ENCODE measurements at places on chromosomes 5 and 9.

DNA sequence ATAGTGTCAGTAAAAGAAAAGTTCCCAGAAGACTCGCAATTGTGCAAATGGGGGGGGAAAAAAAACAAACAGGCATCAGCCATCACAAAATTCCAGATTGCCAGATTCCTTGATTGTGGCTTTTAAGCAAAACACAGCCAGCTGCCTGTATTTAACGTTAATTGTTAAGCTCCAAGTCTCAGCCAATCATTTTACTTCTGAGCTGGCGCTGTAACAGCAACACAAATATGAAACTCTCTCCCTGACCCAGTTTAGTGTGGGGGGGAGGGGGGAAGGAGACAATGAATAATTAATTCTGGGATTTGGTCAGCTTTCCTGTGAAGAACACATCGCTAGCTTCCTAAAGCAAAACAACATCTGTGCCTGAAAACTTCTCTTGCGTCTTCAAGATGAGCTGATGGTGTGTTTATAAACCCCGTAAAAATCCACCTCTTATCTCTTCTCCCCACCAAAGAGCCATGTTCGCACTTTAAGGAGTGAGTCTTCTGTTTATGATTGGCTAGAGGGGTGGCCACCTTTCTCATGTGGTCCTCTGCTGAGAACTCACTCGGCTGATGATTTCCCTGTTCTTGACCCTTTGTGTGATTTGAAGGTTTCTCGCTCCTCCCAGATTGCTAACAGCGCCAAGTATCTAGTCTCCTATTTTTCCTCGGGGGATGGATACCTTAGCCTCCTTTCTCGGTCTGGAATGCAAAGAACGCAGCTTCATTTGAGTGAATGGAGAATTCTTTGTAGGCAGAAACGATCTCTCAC, 160.2 kb upstream of the DAPK1 start:
- DNase-seq, result no peak

GRCh38 chr5:80355686-80356085, 35.9 kb downstream of the SPZ1 start:
- no peak for DNase-seq

GRCh38 chr5:54804521-54804920, 180.9 kb downstream of the ESM1 start:
- DNase-seq, result no peak

GRCh38 chr9:133732639-133733408, 5.3 kb downstream of the SARDH start:
- no peak for DNase-seq

DNA sequence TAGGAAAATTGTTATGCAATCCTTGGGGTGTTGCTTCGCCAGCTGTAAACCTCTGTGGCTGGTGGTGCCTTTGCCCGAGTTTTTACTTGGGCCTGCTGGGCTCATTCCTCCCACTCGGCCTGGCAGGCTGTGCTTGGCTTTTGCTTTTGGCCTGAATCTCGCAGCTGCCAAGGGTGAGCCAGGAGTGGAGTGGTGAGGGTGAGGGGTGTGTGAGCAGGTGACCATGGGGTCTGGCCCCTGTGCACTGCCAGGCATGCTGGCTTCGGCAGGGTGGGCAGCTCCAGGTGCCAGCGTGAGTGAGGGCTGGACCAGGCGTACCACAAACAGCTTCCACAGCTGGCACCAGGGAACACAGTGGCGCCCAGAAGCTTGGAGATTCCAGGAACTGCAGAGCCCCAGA, 12.6 kb upstream of the DHFR start:
- no peak for DNase-seq

DNA sequence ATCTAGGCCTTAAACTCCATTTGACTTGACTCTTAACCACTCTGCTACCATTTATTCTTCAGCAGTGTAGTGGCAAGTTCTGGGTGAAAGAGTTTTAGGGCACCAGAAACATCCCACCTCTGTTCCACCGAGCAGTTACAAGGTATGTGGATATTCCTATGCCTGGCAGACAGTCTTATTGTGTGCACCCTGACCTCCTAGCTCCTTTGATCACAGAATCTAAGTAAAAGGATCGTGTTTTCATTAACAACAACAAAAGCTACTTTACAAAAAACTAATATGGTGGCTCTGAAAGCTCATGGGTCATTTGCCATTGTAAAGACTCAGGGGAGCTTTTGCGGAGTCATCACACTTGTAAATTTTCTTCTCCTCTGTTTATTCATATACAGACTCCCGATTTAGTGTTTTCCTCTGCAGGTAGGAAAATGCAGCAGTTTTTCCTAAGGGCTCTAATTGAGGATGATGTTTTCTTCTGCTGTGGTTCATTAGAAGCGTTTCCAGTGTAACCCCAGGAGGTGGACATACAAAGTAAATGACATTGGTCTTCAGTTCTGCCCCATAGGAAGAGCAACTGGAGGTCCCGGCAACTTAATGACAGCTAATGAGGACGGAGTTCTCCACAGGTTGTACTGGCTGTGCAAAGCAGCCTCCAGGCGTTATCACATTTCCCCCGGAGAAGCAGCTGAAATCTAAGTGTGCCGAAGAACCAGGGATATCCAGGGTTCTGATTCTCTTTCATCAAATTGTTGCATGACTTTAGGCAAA, 78.2 kb downstream of the ATP10B start:
- DNase-seq, result no peak

DNA sequence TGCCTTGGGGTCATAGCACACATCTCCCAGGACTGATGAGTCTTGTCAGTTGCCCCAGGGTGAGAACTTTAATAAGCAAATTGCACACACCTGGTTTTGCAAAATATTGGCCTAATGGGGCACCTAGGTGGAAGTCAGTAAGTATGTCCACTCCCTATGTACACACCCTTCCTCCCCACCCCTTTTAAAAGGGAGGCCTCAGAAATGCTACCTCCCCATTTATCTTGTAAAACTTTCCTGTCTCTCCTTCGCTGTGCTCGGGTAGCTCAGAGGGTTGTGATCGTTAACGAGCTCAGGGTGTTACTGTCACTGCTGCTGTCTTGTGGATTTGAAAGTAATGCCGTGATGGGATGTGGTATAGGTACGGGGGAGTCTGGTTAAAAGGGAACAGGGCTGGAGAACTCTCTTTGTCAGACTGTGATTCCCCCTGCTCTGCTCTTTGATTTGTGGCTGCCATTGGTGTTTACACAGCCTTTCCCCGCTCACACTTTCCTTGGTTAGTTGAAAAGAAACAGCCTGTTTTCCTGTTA, 26.2 kb downstream of the ZNF462 start:
- no peak for DNase-seq

DNA sequence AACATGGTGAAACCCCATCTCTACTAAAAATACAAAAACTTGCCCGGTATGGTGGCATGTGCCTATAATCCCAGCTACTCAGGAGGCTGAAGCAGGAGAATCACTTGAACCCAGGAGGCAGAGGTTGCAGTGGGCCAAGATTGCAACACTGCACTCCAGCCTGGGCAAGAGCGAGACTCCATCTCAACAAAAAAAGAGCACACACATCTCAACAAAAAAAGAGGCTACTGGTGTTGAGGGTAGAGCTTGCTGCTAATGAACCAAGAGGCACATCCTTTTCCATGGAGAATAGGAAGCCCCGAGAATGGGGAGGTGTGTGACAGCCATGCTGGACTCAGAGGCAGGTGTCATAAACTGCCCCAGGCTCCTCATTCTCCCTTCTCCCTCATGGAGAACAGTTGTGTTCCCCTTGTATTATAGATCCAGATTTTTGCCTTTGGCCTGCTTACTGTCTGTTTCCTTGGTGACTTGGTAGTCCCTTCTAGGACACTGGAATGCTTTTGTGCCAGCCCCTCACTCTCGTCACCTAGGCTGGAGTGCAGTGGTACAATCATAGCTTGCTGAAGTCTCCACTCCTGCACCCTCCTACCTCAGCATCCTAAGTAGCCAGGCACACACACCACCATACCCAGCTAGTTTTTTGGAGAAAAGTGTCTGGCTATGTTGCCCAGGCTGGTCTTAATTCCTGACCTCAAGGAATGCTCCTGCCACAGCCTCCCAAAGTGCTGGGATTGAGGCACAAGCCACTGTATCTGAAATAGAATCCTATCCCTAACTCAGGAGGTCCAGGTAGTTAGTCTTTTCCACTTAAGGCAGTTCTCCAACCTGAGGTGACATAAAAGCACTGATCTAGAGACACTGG, 5.1 kb downstream of the RPL12 start:
- no peak for DNase-seq

- no peak for DNase-seq
Measured at GRCh38 chr9:130020618-130021017, 22.4 kb downstream of the FNBP1 start.

DNA sequence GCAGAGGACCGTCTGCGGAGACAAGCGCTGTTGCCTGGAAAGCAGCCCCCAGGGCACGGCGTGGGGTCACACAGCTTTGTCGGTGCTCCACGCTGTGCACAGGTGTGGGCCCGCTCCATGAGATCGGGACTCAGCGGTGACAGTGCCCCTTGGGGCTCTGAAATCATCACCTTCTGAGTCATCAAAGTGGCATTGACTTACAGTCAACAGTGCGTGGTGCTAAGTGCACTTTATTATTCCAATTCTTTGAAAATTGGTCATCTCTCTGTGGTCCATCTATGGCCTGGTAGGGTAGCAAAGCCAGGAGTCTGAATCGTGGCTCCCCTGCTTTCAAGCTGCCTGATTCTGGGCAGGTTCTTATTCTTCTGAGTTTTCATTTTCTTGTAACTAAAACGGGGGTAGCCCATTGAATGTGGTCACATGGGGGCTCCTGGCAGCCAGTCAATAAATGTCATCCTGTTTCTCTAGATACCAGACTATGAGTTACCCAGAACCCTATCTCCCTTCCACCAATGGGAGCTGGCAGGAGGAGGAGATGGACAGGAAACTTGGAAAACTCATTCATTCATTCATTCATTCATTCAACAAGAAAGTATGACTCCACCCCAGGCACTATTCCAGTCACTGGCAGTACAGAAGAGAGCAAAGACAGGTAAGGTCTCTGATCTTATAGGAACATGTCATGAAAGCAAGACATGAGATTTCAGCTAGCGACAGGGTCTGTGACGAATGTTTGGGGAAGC, 20.3 kb upstream of the UNC5A start:
- DNase-seq, result no peak

DNA sequence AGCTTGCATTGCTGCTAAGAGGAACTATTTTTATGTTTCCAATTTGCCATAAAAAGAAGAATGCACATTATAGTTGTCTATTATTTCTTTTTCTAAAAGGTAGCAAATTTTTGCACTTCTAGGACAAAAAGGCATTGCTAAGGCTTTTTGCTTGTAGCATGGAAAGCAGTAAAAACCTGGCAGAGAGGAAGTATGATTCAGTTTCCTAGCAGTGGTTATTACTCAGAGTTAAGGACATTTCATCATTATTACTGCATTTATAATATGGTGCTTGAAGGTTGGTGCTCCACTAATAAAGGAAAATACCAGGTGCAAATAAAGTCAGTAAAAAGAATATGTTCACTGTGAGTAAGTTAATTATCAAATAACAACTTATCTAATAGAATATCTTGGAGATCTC, 179.8 kb upstream of the PLPPR1 start:
- no peak for DNase-seq

GRCh38 chr5:177183766-177184360, 50.3 kb downstream of the NSD1 start:
- DNase-seq, result no peak

DNA sequence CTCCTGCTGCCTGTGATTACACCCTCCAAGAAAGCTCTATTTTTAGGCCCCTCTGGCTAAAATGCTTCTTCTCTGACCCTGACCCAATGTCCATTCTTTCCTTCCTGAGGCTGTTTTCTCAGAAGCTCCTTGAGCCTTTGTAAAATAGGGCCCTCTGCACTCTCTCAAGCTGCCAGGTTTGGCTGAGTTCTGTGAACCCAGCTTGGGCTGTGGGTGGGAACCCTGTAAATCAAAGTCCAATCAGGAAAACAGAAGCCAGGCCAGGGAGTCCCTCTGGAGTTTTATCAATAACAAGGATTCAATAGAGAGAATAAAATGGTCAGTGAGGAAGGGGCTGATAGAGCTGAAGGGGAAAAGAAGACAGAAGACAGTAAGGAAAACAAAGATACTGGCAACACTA, 43.7 kb upstream of the ERCC6L2 start:
- no peak for DNase-seq

- DNase-seq, result no peak
Measured at GRCh38 chr9:28134446-28134976, 561.2 kb upstream of the C9orf72 start.

DNA sequence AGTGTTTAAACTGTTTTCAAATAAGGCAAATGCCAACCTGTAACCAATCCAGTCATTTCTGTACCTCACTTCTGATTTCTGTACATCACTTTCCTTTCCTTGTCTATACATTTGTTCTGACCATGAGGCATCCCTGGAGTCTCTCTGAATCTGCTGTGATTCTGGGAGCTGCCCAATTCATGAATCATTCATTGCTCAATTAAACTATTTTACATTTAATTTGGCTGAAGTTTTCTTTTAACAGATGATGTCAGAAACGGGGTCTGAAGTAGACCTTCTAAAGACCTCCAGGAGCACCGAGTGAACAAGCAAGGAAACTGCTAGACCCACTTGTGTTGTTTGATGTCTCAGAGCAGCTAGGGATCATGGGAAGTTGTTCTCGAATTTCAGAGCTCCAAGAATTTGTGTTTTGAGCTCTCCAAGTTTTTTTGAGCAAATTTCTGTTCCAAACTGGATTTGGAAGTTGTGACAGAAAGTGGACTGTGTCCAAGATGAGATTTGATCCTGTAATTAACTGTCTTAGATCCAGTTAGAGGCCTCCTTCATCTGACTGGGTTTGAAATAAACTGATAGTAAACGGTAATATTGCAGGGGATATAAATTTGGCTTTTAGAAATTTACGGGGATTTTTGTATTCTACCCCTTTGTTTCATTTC, 490.8 kb upstream of the ST8SIA4 start:
- no peak for DNase-seq

DNA sequence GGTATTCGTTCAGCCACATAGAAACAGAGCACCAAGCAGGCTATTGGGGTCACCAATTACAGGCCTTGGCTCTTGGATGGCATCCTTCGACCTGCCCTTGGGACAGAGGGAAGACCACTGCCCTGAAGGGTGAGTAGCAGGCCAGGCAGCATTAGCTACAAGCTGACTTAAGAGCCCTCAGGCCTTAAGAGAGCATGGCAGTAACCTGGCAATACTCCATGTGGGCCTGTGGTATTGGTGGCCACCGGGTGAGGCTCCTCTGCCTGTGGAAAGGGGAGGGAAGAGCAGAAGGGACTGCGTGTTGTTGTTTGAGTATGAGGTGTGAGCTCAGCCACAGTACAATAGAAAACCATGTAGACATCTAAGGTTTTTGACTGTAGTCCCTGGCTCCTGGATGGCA, 170.6 kb downstream of the MCTP1 start:
- no peak for DNase-seq

DNA sequence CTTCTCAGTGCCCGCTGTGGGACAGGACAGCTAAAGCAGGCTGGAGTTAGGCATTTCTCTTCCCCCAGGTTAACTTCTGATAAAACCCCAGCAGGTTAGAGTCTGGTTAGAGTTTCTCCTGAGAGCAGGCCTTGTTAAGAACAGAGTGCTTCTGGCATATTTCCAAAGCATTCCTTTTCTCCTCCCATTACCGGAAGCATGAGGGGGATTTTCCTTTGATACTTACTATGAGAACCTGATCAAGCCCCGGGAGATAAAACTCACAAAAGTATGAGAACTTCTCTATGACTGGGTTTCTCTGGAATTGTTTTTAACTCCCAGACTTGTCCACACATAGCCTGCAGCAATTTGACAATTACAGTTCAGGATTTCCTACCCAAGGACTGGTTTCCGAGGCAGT, 77.4 kb upstream of the MAST4 start:
- DNase-seq, result no peak

Measured in activated CD4-positive, alpha-beta T cell treated with anti-CD3 and anti-CD28 coated beads for 36 hours (primary cell).